Fibroblast of upper back skin (primary cell): ENCODE measurements at places on chromosomes 11 and 22.

DNA sequence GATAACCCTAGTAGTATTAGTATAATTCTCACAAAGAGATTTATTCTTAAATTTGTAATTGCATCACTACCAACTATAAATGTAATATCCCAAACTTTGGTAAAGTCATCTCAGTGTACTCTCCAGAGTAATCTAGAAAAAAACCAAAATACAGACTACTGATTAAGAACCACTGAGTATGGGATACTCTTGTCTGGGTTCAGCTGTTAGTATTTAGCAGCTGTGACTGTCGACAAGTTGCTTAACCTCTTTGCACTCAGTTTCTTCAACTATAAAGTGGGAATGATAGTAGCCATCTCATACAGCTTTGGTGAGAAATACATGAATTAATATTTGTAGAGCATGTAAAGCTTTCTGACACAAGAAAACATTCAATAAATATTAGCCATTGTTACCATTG is 35.3 kb downstream of the C11orf65 start:
- DNase-seq, result no peak

GRCh38 chr22:49820984-49821383 is 6.7 kb downstream of the BRD1 start:
- no peak for DNase-seq

DNA sequence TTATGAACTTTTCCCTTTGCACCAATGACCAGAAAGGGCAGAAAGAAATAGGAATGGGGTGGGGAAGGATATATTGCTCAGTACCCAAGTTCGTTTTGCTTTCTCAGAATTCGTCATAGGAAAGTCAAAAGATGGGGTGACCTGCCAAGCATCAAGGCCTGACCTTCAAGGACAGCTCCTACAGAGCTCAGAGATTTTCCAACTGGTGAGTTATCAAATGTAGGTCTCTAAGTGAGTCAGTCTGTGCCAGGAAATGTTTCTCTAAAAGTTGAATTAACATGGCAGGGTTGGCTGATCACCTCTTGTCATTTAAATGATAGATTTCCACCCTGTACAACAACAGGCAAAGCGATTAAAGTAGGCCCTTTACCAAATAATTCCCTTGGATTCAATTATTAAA is 307.2 kb downstream of the CADM1 start:
- DNase-seq, result no peak

DNA sequence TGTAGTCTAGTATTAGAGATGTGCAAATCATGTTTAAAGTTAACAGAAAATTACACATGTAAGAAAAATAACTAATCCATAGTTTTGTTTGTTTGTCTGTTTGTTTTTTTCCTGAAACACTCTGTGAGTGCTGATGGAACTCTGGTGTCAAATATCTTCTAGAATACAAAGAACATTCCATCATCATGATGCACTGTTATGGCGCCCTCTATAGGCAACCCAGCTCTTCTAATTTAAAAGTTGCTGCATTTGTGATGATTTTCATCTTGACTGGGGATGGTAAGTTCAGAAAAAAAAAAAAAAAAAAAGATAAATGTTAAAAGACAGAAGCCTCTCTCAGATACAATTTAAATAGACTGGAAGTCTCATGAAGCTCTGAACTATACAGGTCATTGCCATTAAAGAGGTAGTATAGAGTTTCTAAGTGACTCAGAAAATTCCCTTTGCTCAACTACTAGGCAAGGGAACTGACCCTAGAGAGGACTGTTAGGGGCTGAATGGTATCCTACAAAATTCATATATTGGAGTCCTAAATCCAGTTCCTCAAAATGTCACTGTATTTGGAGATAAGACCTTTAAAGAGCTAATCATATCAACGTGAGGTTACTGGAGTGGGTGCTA is 597.2 kb upstream of the ANO3 start:
- peak; percentile 46 for DNase-seq

GRCh38 chr11:114083391-114084252 is 24.1 kb downstream of the ZBTB16 start:
- DNase-seq, result no peak

DNA sequence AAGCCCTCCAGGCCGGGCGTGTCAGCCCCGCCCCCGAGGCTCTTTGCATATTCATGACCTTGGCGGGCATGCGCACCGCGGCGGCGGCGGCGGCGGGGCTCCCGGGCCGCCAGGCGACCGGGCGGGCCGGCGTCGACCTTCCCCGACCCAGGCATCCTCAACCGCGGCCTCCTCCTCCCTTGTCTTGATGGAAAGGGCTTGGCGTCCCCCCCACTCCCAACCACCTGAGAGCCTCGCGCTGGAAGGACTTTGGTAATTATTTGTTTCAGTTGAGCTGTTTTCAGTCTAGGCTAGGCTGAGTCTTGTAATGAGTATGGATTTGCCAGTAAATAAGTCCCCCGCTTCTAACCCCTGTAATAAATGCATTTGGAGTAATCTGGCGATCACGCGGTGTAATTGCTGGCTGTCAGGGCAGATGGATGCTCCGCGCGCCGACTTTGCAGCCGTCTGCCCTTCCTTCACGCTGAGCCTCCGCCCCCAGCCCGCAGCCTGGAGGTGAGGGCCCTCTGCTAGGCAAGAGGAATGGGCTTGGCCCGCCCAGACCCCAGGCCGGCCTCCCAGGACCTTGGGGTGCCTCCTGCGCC is 25.2 kb downstream of the FLRT1 start:
- peak; percentile 29 for DNase-seq

DNA sequence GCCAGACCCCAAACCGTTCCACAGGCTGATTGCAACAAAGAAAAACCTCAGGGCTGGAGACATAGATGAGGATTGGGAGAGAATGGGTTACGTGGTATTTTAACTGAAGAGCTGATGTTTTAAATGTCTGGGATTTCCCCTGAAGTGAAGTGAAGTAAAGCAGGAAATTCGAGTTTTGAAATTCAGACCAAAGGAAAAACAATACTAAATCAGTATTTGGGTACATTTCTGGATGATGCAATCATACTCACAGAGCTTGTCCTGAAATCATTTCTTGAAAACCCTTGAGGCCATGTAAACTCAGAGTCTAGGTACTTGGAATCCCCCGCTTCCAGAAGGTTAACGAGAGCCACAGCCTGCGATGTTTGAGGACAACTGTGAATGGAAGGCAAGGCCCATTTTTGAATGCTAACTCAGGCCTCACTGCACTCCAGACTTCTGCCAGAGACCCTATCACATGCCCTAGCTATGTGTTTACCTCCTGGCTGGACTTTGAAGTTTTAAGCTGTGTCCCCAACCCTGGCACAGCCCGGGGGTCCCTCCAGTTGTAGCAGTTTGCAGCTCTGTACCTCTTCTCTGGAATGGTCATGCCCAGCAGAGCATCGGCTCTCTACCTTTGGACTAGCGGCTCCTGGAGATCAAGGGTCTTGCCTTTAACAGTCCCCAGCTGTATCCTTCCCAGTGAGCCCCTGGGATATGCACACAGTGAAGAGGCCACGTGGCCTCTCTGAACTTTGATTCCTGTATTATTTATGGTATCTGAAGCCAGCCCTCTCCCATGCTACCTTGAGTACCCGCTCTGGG is 5.4 kb upstream of the FTH1 start:
- DNase-seq, result peak; percentile 96

DNA sequence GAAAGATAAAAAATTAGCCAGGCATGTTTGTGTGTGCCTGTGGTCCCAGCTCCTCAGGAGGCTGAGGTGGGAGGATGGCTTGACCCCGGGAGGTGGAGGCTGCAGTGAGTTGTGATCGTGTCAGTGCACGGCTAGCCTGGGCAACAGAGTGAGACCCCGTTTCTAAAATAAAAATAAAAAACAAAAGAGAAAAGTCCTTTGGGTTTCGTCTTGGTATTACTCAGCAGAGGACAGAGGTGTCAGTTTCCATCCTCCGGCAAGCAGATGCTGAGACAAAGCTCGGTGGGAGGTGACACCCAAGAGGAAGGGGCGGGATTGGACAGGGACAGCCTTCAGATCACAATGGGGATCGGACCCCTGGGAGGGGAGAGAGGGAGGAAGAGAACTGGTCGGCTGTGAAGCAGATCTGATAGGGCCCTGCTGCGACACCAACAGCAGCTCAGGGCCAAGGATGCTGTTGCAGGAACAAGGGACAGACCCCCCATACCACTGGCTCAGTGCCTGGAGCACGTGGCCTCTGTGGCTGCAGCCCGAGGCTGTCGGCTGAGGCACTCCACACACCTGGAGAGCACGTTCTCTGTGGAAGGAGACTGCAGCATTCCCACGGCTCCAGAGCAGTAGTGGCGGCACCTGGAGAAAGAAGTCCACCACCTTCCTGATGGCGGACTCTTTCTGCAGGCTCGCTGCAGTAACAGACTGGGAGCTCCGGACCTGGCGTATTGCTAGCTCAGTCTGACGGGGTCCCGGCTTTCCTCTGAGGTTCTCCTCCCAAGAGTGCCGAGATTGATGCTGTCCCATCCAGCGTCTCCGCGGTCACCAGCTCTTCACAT is 5.2 kb upstream of the BID start:
- DNase-seq, result no peak
